ENCODE measurements at places on chromosomes 13 and 19.

GRCh38 chr13:89239361-89240127 lies 1568.4 kb downstream of the SLITRK5 start:
- no peak for DNase-seq

- DNase-seq = no peak
Measured at GRCh38 chr13:107365466-107366215, 797.7 kb upstream of the ARGLU1 start.

DNA sequence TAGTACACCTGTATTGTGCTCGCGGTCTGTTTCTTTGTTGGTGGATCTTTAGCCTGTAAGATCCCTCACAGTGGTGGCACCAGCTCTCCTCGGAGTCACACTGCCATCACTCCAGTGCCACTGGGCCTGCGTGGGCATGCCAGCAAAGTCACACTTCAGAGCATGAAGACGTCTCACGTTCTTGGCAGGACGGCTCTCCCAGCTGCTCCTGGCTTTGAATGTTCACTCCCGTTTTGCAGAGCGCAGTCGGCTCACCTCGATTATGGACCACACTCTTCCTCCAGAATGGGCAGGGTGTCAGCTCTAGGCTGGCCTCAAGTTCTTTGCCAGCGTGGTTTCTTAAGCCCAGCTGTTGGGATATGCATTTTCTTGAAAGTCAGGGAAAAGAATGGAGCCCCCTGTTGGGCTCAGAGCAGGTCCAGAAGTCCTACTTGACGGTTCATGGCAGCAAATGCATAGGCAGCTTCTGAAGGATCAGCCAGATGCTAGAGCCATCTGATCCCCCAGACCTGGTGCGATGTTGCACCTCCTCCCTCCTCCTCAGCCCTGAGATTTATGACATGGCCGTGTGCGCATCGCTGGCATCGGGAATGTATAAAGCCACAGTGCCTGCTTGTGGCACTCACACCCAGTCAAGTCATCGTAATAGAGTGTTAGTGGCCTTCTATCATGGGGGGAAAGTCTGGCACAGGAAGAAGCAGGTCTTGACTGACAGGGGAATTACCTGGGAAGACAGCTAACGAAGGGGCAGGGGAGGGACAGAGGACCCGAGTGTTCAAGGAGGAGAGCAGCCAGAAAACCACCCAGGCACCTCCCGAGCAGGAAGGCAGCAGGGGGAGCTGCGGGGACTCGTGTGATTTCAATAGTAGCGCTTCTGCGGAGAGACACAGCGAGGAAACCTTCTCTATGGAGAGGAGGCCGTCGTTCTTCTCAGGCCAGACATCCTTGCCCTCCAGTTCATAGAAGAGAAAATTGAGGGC lies 40.2 kb upstream of the NPAS1 start:
- DNase-seq = no peak

GRCh38 chr19:13099073-13099999 lies 3.3 kb downstream of the LYL1 start:
- DNase-seq = peak; percentile 69

DNA sequence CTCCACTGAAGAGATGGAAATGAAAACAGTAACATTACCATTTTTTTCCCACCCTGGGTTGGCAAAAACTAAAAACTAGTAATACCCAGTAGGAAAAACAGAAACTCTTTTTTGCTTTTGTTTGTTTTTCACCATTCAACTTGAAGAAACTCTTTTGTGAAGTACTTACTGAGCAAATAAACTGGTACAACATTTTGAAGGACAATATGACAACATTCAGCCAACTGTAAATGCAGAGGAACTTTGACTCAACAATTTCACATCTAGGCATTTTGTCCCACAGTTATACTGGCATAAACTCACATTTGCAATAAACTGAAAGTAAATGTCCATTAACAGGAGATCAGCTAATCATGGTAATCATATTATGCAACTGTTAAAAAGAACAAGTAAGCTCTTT lies 152.5 kb downstream of the RNF17 start:
- no peak for DNase-seq

DNA sequence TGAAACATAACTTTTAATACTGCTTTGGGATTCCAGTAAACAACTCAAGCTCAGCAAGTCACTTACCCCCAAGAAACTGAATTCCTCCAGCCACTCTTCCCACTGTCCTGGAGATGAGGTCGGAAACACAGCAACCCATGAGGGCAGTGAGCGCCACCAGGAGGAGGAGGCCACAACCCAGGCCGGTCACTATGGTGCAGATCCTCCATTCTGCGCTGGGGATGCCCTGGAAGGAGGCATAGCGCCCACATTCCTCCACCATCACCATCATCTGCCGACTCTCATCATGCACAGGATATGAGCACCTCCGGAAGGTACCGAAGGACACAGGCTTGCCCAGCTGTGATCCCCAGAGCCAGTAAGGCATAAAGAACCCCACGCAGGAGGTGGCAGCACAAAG lies 2.2 kb downstream of the LHFPL6 start:
- DNase-seq = no peak

DNA sequence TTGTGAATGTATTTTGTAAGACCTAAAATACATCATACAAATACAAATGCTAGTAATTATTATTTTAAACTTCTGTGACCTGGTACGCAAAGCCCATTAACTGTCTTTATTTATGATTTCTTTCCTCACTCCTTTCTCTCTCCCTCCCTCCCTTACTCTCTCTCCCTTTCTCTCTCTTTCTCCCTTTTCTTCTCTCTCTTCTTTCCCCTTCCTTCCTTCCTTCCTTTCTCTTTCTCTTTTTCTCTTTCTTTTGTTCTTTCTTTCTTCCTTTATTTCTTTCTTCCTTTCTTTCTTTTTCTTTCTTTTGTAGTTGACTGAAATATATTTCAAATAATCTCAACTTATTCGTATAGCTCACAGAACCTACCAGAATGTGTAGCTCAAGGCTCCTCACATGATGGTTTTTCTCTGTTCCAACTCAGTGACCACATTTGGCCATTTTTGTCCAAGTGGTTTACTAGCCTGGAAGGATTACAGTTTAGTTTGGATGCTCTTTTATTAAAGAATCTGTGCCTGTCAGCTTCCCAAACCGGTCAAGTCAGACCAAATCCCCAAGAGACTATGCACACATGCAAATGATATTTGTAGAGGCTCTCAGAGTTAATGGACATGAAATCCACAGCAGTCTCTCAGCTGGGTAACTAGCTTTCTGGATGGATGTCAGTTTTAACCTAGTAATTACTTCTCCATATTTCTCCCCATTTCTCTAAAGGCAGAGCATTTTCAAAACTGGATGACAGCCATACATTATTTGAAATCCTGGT lies 71.7 kb downstream of the POSTN start:
- no peak for DNase-seq

- no peak for DNase-seq
Measured at GRCh38 chr13:90107661-90108060, 1239.8 kb upstream of the MIR17HG start.

DNA sequence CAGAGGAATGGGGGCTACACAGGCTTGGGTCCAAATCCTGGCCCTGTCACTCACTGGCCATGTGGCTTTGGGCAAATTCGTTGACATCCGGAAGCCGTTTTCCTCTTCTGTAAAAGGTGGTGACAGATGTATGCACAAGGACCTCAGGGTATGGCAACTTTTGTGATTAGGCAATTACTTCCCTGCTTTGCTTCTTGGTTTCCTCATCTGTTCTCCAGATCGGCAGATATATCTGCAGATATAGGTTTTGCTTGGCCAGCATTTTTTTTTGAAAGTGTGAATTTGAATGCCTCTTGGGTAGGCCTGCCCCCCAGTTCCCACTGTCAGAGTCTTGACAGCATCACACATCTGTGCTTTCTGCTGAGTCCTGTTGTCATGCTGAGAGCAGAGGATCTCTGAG lies 17.7 kb downstream of the TMEM272 start:
- no peak for DNase-seq

DNA sequence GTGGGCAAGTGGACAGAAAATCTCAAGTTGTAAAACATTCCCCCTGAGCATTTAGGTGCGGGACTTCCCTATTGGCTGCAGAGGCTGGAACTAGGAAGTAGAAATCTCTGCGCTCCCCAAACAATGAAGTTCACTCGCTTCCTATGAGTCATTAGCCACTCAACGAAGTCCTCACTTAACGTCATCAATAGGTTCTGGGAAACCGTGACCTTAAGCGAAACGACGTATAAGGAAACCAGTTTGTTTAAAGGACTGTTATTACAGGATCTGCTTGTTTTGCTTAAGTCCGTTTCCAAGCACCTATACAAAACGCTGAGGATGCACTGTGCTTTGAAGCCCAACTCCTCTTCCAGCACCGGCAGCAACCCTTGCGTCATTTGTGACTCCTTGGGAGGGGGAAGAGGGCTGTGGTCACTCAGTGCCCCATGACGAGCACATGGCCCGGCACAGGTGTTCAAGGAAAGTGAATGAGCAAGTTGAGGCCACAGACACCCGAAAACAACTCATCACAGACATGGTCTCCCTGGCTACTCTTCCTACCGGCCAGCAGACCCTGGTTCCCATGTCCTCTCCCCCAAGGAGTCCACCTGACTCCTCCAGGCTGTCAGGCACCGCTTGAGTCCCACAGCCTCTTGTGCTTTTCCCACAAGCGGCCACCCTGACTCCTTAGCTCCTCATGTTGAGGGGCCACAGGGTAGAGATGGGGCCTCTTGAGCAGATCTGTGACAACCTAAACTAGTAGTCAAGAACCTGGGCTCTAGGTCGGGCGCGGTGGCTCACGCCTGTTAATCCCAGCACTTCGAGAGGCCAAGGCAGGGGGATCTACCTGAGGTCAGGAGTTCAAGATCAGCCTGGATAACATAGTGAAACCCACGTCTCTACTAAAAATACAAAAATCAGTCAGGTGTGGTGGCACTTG lies 4.8 kb downstream of the RPS16 start:
- DNase-seq = peak; percentile 34
